NB4 (cell line): ENCODE measurements at places on chromosomes 11 and 22.
A peak's percentile ranks its signal among the peaks of the same experiment; 100 is the strongest.

DNA sequence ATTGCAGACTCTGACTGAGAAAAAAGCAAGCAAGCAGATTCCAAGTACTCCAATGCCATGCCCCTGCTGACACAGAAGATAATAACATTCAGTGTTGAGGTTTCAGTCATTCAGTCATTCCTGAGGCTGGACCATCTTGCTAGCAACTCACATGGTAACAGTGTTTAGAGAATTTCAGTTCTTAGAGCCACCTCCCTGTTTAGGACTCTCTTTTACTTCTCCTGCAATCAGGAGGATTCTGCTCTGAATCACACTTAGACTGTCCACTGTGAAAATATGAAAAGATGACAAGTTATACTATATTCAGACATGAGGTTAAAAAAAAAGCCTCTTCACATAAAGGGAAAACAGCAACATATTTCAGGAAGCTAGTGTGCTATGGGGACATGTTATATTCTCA lies 183.9 kb upstream of the CTSC start:
- DNase-seq: no peak

- DNase-seq: no peak
Measured at GRCh38 chr11:9710852-9711251, 47.0 kb downstream of the SWAP70 start.

- DNase-seq: no peak
Measured at GRCh38 chr11:103731670-103732069, 304.8 kb upstream of the DDI1 start.

- no peak for DNase-seq
Measured at GRCh38 chr22:30209642-30210041, 36.9 kb downstream of the LIF start.

GRCh38 chr11:47656260-47656885 lies 14.0 kb upstream of the MTCH2 start:
- DNase-seq: no peak

GRCh38 chr22:30742291-30743256 lies 47.9 kb downstream of the OSBP2 start:
- DNase-seq: no peak

- no peak for DNase-seq
Measured at GRCh38 chr22:27344546-27344945, 457.0 kb downstream of the MN1 start.

- DNase-seq: peak; percentile 78
Measured at GRCh38 chr11:19279451-19279850, 38.7 kb upstream of the E2F8 start.

- DNase-seq: no peak
Measured at GRCh38 chr11:120074076-120074475, 63.8 kb downstream of the TRIM29 start.

DNA sequence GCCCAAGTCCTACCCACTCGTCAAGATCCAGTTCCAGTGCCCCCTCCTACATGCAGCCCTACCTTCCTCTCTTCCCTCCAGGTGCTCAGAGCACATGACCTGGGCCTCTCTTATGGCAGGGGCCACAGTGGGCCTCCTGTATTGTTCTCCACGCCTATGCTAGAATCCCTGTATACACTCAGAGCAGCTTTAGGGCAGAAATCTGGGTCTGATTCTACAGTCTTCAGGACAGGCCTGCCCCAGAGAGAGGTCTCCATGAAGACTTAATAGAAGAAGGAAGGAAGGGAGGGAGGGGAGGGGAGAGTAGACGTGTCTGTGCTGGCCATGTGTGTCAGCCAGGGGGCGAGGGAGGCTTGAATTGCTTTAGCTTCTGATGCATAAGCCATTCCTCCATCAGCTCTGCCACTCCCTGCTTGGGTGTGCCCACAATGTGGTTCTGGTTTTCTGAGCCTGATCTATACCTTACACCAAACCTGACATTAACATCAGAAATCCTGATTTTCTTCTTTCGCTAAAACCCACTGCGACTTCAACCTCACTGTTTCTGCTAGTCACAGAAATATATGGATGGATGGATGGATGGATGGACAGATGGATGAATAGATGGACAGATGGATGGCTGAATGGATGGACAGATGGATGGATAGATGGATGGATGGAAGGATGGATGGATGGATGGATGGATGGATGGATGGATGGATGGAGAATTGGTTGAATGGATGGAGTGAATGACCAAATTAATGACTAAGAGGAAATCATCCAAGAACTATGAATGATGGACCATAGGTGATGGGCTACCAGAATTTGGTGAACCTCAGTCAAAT lies 56.6 kb upstream of the PRDM11 start:
- peak; percentile 88 for DNase-seq

DNA sequence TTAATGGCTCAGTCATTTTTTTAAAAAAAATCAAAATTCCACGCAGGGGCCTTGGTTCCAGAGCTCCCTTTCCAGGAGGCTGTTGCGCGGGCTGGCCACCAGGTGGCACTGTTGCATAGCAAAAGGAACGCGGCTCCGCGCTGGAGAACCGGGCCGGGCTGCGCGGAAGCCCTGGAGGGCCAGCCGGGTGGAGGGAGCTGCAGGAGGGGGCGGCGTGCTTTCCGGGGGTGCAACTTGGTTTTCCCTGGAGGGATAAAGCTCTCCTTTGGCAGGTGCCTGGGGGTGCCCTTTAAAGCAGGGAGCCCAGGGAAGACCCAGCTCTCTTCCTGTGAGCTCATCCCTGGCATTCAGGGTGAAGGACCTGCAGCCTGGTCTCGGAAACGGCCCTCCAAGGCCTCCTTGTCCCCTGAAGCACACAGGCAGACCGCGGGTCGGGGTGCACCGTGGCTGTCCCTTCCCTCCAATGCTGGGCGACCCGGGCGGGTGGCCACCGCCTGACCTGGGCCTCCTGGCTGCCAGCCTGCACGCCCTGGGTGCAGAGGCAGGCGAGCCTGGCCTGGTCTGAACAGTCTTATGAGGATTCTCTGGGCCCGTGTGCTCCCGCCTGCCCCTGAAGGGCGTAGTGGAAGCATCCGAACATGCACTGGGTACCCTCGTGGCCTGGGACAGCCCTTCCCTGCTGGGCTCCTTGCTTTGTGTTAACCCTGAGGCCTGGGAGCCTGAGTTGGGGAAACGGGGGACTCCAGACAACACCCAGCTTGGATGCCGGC lies 23.4 kb downstream of the KRTAP5-5 start:
- DNase-seq: peak; percentile 56

DNA sequence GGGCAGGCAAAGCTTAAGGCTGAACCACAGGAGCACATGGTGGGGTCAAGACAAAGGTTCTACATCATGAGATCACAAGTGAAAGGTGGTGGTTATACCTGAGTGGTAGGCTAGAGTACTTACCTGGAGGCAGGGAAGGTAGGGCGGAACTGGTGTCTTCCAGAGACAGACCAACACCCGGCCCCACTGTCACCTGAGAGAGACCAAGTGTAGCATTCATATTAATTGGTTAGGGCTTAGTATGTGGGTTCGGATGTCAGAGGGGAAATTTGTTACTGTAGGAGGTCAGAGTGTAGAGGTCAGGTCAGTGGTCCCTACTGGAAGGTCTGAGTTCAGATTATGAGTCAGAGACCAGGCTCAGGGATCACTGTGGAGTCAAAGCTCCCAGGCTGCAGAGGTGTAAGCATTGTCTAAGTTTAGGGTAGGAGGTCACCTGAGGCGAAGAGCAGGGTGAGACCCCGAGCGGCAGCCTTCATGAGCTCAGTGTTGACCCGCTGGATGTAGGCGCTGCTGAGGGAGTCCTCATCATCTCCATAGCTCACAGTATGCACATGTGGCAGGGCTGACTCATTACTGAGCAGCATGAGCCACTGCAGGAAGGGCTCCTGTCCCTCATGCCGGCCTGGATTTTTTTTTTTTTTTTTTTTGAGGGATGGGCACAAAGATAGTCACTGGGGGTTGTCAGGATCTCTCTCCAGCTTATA lies 3.2 kb downstream of the TPP1 start:
- no peak for DNase-seq

DNA sequence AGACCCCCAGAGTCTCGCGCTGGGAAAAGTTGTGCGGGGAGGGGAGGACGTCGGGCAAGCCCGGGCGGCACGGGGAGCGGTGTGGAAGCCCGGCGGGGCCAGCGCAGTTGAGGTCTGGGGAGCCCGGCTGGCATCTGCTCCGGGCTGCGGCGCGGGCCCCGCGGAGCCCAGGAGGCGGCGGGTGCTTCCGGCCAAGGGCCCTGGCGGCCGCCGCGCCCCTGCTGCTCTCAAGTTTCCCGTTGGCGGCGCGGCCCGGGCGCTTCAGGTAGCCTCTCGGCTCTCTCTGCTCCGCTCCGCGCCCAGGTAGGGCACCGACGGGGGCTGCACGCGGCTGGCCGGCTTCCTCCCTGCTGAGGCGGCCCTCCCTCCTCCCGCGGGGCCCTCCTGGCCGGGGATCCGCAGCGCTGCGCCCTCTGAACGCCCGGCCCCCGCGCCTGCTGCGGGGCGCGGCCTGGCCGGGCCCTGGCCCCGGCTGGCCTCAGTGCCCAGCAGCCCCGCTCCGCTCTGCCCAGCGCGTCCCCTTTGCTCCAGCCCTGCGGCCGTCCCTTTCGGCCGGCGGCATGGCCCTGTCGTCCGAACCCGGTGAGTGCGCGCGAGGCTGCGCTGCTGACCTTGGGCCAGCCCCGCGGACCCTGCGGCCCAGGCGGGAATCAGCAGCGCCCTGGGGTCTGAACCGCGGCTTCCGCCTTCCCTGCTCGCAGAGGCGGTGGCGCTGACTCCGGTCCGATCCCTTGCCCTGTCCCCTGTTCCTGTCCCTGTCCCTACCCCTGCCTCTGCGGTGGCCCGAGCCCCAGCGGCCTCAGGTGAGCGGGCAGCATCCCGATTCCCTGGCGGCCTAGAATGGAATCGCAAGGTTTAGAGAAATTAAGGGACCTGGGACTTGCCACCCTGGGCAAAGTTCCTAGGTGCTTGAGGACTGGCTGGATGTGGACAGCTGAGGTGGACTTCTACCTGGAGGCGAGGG lies 4.3 kb upstream of the AMPD3 start:
- peak; percentile 71 for DNase-seq

DNA sequence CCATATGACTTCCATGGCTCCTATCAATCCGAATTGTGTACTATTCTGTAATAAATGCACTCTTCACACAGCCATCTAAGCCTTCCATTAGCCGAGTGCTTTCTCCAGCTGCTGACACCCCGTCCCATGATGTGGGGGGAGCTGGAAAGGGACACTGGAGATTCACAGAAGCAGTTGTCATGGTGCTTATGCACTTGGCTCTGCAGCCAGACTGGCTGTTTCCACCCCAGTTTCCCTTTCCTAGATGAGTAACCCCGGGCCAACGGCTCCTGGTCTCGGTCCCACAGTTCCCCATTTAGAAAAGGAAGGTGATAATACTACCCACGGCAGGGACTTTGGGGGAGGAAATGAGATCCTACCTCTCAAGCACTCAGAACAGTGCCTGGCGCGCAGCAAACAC lies 244.9 kb upstream of the SYN3 start:
- no peak for DNase-seq

- DNase-seq: no peak
Measured at GRCh38 chr11:76797341-76798201, 14.4 kb downstream of the TSKU start.

DNA sequence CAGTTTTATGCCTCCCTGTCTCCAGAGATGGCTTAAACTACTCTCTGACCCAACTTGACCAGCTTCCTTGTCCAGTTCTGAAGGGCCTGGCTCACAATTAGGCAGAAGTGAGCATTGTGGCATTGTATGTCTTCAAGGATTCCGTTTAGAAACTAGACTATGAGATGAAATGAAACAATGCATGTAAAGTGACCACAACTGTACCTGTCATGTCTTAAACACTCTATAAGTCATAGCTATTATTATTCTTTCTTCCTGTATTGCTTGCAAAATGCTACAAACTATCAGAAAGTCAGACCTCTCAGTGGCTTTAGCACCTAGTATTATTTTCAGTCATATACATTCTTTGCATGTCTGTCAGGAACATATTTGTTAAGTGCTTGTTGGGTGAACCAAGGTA lies 127.9 kb upstream of the MTMR2 start:
- no peak for DNase-seq

DNA sequence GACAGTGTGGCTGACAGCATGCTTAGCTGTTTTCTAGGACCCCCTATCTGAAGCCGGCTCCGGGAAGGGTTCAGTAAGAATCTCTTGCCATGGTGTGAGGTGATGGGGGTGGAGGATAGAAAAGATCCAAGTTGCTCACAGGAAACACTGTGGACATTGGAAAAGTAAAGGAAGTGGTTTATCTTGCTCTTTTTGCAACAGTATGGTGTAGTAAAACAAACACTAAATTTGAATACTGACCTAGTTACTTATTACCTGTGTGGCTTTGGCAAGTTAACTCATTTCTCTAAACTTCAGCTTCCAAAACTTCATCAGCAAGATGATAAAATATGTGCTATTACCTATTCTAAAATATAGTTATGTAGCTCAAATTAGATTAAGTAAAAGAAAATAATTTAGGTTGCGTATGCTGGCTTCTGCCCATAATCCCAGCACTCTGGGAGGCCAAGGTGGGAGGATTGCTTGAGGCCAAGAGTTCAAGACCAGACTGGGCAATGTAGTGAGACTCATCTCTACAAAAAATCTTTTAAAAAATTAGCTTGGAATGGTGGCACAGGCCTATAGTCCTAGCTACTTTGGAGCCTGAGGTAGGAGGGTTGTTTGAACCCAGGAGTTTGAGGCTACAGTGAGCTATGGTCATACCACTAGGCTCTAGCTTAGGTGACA lies 51.6 kb upstream of the APOA1 start:
- no peak for DNase-seq

- DNase-seq: no peak
Measured at GRCh38 chr11:125387901-125388300, 108.2 kb downstream of the FEZ1 start.

DNA sequence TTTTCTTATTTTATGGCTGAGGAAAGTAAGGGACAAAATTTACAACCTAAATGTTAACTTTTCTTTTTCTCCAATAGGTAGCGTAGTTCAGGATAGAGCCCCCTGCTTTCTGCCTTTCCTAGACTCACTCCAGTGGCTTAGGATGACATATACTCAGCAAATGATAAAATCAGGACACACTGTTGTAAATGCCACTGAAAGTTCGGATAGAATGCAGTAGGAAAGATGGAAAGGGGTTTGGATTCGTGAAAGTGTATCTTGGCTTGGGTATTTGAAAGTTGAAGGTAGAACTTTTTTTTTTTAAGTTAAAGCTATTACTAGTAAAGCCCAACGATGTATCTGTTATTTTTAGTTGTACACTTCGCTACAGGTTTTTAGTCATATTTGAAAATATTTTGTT lies 2.2 kb downstream of the DYNC2H1 start:
- no peak for DNase-seq
